ENCODE measurements at places on chromosomes 6 and 20. TPM values are rescaled to one million over a fixed set of nuclear protein-coding genes. Genes with fewer than 3 reads are reported as not detected.

- no peak for DNase-seq
Observed at GRCh38 chr6:35043381-35044130, 97.6 kb downstream of the TCP11 start.

The TGIF2 gene
- polyA plus RNA-seq: 59.1 TPM

- DNase-seq: no peak
Observed at GRCh38 chr6:98970469-98970868, 22.7 kb upstream of the FBXL4 start.

- DNase-seq: no peak
Observed at GRCh38 chr6:32369660-32370059, 2.0 kb downstream of the TSBP1 start.

The CDH26 gene
- 0.75 TPM for polyA plus RNA-seq

The MOXD1 gene
- polyA plus RNA-seq: 241 TPM

- DNase-seq: no peak
Observed at GRCh38 chr6:126747728-126748540, 370.5 kb upstream of the RSPO3 start.

DNA sequence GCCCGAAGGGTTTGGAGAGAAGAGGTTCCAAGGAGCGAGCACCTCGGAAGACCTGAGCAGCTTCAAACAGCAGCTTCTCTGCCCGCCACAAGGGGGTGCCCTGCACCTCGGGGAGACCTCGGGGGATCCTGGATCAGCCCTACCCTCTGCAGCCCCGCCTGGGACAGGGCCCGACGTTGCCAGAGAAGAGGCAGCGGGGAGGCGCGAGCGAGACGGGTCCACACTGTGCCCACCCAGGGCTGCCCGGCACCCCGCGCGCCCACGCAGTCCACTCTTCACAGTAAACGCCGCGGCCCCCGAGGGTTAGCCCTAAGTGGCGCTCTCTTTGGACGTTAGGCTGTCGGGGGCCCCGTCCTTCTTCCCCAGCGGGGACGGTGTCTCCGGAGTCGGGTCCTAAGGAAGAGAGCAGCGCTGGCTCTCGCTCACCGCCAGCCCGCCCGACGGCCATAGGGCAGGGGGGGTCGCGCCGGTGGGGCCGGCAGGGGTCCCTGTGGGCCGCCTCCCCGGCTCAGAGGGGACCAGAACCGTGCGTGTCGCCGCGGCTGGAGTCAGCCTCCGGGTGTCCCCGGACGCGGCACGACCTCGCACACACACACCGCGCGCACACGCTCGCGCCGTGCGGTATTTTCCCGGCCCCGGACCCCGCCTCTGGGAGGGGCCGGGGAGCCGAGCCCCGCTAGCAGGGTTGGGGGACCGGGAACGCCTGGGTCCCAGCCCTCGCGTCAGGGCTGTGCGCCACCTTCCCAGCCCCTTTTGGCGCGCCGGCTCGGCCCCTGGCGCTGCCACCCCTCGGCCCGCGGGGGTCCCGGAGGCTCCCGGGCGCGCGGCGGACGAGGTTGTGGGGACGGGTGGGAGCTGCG, 929 bp downstream of the CDH22 start:
- no peak for DNase-seq

The PROKR2 gene
- not detected for polyA plus RNA-seq

- no peak for DNase-seq
Observed at GRCh38 chr20:40207655-40208054, 481.4 kb downstream of the MAFB start.

DNA sequence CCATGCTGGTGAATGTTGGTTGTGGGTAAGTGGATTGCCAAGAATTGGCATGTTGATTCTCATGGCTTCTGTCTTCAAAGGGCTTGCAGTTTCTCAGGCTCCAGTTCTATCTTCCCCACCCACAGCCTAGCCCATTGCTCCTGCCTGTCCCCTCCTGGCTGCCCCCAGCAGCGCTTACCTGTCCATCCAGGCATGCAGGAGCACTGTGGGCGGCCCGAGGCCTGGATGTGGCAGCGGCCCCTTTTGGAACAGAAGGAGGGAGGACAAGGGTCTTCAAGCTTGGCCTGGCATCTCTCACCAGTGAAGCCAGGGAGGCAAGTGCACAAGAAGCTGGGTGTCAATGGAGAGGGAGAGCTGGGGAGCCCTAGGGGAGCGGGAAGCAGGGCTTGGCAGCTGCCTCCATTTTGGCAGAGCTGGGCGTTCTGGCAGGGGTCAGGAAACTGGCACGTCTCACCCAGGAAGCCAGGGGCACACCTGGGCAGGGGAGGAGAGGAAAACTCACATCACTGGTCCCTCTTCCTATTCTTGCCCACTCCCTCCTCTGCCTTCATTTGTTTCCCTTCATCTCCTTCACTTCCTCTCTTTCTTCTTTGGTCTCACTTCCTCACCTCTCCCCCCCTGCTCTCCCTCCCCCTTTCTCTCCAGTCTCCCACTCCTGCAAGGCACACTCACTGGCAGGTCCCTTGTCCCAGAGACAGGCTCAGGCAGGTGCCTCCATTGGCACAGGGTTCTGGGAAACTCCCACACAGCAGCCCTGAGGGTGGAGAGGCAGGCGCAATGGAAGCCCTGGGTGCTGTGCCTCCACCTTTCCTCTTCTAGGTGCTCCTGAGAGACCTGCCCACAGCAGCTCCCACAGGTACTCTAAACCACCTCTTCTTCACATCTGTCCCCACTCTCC, 1.3 kb downstream of the NOTCH4 start:
- DNase-seq: no peak

GRCh38 chr6:79600812-79601609, 30.1 kb upstream of the SH3BGRL2 start:
- DNase-seq: no peak

DNA sequence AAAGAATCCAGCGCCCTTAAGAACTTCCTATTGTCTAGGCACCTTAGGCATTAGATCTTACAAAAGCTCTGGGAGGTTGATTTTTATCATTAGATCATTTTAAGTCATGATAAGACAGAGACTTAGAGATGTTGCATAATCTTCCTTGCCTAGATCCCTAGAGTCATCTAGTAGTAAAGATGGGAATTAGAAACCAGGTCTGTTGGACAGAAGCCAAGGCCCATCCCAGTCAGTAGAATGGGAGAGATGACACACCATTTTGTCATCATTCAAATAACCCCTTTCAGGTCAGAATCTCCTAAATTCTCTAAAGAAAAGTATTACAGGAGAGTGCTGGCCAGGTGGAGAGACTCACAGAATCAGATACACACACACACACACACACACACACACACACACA, 579.1 kb downstream of the BMP2 start:
- DNase-seq: no peak

The SIM1 gene
- 24.6 TPM for polyA plus RNA-seq

DNA sequence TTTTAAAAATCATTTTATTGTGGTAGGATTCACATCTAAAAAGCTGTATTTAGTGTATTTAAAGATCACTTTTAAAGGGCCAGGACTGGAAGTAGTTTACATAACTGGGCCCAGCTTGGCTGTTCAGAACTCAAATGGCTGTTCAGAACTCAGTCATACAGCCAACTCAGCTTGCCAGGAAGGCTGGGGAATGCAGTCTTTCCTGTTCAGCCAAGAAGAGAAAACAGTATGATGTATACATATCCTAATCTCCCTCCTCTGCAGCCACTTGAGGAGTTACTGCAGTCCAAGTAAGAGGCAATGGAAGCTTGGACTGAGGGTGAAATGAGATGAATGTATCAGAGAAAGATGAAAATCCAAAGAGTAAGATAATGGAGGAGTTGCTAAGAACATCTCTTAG, 24.6 kb downstream of the DSTN start:
- no peak for DNase-seq

- DNase-seq: peak; percentile 57
Observed at GRCh38 chr6:154039231-154039842, at the start of gene OPRM1. TSS of gene OPRM1 (plus strand) at chr6:154039240. CDS start at chr6:154039545, 305 bp downstream.

The EPPIN gene
- polyA plus RNA-seq: 0.36 TPM

The OR2H2 gene
- not detected for polyA plus RNA-seq

- DNase-seq: no peak
Observed at GRCh38 chr6:82086944-82087343, 160.6 kb downstream of the IBTK start.

- DNase-seq: no peak
Observed at GRCh38 chr6:296151-297122, 4.2 kb downstream of the DUSP22 start.

DNA sequence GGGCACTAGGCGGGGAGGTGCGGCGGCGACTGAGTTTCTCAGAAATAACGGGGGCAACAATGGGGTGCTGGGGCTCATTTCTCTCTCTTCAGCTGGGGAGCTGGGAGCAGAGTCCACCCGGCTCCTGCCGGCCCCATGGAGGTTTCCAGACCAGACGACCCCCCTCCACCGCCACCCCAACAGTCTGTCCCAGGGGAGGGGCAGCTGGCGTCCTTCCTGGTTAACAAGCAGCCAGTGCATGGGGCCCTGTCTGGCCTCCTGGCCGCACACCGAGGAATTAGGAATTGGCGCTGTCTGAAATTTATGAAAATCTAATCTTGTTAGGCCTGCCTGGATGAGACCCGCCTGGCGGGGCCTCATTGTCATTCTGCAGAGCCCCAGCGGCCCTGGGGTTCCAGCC, 42.4 kb downstream of the PMEPA1 start:
- no peak for DNase-seq

The EYA2 gene
- polyA plus RNA-seq: 0.75 TPM

The OVOL2 gene
- 1.3 TPM for polyA plus RNA-seq

The DCDC2 gene
- 132 TPM for polyA plus RNA-seq

The C20orf144 gene
- polyA plus RNA-seq: 0.19 TPM

The ID1 gene
- 215 TPM for polyA plus RNA-seq

DNA sequence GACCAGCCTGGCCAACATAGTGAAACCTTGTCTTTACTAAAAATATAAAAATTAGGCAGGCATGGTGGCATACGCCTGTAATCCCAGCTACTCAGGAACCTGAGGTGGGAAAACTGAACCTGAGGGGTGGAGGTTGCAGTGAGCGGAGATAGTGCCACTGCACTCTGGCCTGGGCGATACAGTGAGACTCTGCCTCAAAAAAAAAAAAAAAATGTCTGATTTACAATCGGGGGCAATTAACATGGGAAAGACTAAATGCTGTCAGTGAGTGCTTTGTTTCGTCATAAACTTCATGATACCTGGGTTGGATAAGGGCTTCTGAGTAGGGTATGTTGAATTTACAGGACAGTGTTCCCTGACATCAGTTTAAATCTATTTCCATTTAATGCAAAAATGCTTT, 8.0 kb upstream of the SH3BGRL2 start:
- no peak for DNase-seq

GRCh38 chr6:151440930-151441329, 11.0 kb downstream of the RMND1 start:
- DNase-seq: no peak

The PBOV1 gene
- 0.10 TPM for polyA plus RNA-seq

DNA sequence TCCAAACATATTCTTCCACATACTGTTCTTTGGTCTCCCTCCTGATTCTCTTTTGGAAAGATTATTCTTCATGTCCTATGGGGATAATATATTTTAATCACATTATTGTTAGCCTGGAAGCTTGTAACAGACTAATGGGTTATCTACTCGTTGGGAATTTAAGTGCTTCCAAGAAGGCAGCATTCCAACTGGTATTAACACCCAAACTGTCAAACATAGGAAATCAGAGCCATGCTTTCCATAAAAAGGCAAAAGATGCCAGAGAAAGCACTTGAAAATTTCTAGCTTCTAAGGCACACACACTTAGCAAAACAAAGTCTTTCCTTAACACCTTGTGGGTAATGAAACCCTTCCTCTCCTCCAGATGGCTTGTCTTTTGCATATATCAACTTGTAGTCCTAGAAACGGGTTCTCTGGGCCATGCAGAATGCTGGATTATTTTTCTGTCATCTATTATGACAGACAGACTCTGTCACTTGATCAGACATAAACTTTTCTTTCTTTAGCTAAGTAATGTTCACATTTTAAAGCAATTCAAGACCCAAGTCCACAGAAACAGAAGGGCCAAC, 41.5 kb downstream of the B4GALT5 start:
- DNase-seq: no peak

GRCh38 chr20:15220009-15220656, 882.7 kb upstream of the FLRT3 start:
- no peak for DNase-seq

The MPC1 gene
- polyA plus RNA-seq: 84.1 TPM

The SLC22A1 gene
- polyA plus RNA-seq: 1.3 TPM

DNA sequence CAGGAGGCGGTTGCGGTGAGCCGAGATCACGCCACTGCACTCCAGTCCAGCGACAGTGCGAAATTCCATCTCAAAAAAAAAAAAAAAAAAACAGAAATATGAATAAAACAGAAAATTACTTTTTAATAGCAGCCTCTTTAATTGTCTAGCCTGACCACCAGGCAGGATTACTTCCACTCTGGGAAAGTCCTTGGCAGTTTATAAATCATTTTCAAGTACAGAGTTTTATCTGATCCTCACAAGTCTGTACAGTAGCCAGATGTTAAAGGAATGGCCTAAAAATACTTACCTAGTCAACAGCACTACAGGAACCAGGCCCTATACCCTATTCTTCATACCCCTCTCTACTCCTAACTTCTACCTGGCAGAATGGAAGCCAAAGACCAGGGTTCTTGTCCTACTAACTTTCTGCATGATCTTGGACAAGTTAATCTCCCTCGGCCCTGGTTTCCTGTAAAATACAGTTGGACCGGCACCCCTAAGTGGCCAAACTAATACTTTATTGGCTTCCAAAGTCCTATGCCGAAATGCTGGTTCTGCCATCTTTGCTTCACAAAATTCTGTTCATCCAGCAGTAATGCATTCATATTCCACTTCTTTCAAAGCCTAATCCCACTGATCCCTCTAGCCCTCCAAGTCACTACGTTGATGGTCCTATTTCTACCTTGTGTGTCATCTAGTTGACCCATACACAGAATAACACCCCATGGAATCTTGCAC, 1.9 kb downstream of the EIF2S2 start:
- DNase-seq: no peak

The PRR18 gene
- polyA plus RNA-seq: 0.25 TPM

DNA sequence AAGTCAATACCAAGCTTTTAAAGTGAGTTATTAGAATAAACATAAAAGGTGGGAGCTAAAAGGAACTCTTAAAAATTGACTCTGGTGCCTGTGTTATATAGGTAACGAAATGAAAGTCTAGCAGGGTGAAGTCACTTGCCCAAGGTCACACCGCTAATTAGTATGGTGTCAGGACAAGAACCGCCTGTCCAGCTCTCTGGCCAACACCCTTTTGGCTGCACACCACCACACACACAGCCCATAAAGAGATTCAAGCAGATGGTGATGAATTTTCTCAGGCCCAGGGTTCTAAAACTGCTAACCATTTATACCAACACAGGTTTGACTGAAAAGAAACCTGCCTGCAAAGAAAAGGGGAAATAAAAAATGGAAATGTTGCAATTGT, 20.2 kb downstream of the GFOD1 start:
- DNase-seq: no peak

The KIF25 gene
- 0.47 TPM for polyA plus RNA-seq

The ARID1B gene
- polyA plus RNA-seq: 75.5 TPM

DNA sequence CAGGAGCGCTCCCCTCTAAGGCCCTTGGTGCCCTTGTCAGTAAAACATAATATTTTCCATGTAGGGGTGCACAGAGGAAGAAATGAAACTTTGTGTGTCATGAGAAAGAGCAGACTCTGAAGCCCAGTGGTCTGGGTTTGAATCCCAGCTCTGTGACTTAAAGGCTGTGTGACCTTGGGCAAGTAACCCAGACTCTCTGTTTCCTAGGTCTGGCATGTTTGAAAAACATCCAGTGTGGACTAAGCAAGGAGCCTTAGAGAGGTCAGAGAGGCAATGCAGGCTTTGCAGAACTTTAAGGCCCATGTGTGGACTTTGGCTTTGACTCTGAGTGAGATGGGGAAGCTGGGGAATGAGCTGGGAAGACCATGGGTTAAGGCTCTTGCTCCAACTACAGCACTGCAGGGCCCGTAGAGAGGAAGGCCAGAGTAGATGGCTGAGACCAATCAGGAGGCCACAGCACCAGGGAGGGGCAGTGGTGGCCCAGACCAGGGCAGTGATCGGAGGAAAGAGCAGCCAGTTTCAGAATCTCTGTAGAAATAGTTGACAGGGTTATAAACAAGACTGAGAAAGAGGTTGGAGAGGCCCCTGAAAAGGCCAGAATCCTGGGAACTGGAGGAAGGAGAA, 18.2 kb downstream of the ADA start:
- no peak for DNase-seq

Measured in right renal cortex interstitium (tissue), 3 donors.